ENCODE measurements at places on chromosomes 6 and 20. TPM values are rescaled to one million over a fixed set of nuclear protein-coding genes. Genes with fewer than 3 reads are reported as not detected.

- no peak for DNase-seq
These were observed 156.0 kb upstream of the SOX4 start for GRCh38 chr6:21437581-21437980.

Gene MCHR2
- not detected for total RNA-seq

DNA sequence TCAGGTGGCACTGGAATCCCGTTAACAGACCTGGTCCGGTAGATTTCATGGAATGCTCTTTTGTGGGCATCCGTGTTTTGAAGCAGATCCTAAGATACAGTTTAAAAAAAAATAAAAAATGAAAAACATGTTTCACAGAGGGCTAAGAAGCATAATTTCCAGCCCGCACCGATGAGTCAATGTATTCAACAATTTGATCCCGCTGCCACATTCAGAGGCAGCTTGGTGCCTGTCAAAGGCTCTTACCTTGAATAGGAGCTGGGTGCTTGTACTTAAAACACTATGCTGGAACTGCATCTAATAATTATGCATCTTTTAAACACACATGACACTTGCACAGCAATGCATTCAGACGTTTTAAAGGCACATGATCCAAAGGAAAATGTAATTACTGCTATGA lies 164.8 kb downstream of the SYNE1 start:
- no peak for DNase-seq

Gene LY6G6F
- total RNA-seq: not detected

DNA sequence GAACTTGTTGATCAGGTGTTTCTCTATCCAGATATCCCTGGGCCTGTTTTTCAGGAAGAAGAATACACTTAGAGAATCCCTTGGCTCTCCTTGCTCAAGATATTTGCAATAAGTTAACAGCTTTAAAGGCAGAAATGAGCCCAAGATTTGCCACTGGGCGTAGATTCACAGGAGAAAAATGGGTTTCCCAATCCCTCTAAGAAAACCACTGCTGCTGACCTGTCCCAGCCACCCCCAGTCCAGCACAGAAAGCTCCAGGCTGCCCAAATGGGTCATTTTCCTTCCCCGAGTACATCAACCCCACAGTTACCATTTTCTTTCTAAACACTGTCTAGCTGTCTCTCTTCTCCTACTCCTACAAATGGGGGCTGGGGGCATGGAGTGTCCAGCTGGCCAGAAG lies 67.3 kb downstream of the ANKRD60 start:
- no peak for DNase-seq

Data from breast epithelium (tissue), 4 donors.